Fibroblast of lung (primary cell): ENCODE measurements at places on chromosomes 7 and 10.

- DNase-seq: no peak
Measured at GRCh38 chr10:59588791-59589190, 120.9 kb downstream of the SLC16A9 start.

GRCh38 chr10:117684672-117685211, 142.2 kb downstream of the EMX2 start:
- DNase-seq: no peak

DNA sequence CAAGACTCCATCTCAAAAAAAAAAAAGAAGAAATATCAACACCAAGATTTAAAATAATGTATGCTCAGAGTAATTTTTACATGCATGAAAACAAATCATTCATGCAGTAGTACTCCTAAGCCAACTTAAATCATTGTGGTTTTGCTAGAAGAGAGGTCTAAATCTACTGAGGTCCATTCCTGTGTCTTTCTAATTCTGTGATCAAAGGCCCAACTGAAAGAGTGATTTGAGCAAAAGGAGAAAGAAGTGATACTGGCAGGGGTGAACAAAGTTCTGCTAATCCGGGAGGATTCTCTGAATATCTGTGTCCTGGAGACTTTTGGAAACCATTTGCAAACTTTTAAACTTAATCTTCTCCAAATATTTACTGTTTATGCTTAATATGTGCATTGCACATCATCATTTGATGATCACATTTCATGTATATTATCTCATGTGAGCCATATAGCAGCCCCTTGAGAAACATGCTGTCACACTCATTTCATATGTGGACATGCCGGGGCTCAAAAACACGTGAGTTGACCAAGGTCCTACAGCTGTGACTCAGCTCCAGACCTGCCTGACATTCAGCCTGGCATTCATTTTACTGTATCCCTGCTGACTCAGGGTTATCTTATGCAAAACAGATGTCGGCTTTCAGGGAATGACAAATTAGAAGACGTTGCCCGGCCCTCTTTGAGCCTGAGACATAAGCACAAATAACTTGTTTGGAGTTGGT, 76.4 kb downstream of the FAM107B start:
- peak; percentile 82 for DNase-seq

- DNase-seq: no peak
Measured at GRCh38 chr10:5533098-5533731, 8.5 kb downstream of the CALML3 start.

- DNase-seq: peak; percentile 33
Measured at GRCh38 chr7:155234950-155235789, 62.5 kb upstream of the INSIG1 start.

GRCh38 chr7:121202125-121202524, 126.7 kb upstream of the WNT16 start:
- no peak for DNase-seq

DNA sequence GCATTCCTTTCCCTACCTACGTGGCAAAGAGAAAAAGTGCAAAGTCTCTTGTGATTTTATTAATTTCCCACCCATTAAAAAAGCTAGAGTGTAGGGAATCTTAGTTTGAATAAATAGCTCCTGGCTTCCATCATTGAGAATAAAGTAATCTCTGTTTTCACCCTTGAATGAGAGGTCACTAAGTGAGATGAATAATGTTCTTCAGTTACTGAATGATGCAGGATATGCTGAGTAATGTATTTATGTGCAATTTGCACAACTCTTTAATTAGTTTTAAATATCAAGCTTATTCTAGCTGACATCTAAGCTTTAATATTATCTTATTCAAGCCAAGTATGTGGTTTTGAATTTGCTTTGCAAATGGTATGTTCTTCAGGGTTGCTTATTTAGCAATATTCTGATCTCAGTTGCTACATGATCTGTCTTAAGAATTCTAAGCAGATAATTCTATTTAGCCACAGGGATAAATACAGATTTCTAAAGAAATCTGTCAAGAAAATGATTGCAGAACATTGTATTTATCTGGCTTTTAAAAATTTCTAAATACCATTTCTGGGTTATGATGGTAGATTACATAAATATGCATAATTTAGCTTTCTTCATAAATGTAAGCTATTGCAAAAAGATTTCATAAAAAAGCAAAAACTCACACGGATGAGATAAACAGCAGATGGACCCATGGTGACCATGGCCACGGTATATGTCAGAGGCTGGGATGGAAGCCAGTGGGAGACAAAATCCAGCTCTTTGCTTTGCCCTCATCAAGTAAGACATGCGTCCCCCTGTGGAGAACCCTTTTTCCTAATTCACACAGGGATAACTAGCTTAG, 141.0 kb downstream of the MACC1 start:
- DNase-seq: peak; percentile 41

DNA sequence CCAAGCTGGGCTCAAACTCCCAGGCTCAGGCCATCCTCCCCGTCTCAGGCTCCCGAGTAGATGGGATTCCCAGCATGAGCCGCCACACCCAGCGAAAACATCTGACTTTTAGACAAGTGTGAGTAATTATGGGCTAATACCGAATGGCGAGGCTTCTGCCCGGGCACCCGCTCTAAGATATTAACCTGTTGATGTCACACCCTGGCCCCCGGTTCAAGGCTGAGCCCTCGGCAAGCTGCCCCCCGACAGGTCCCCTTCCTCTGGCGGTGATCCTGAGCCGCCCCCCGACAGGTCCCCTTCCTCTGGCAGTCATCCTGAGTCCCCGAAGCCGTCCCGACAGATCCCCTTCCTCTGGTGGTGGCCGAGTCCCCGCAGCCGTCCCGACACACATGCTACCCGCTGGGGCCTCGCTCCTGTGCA, 5.2 kb downstream of the PSMG3 start:
- no peak for DNase-seq

DNA sequence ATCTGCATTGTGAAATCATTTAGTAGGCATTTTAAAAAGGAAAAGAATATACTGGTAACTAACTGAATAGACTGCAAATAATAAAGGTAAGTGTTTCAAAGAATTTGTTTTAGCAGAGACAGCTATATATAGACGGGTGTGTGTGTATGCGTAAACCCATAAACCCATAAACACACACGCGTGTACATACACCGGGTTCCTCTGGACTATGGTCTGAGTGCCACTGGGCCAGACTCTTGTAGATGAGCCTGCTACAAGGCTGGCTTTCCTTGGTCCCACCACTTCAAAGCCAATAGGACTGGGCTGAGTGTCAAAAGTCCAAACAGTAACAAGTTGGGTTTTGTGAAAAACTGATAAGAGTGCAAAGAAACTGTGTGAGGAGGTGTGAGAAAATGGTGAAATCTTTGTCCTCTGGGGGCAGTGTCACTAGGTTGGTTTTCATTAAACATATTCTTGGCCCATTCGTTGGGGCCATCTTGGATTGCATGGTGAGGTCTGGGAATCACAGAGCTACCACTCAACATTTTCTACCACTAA, 39.8 kb downstream of the GNA12 start:
- no peak for DNase-seq

DNA sequence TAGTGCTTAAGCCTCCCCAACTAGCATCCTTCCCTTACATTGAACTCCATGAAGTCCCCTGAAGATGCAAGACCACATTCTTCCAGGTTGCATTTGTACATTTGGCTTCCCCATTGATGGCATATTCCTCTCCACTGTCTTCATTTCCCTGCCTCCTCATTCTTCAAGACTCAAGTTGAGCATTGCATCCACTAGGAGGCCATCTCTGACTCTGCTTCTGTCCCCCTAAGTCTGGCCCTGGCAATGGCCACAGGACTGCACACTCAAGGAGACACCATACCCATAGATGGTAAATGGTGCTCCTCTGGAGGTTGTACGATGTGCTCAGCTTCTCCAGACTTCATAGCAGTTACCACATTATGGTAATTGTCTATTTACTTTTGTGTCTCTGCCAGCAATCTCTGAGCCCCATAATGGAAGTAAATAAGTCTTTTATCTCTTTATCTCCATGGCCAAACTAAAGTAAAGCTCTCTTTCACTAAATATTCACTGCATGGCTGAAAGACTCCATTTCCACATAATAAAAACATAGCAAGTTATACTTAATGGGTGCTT, 112.6 kb downstream of the PTPRZ1 start:
- DNase-seq: no peak

DNA sequence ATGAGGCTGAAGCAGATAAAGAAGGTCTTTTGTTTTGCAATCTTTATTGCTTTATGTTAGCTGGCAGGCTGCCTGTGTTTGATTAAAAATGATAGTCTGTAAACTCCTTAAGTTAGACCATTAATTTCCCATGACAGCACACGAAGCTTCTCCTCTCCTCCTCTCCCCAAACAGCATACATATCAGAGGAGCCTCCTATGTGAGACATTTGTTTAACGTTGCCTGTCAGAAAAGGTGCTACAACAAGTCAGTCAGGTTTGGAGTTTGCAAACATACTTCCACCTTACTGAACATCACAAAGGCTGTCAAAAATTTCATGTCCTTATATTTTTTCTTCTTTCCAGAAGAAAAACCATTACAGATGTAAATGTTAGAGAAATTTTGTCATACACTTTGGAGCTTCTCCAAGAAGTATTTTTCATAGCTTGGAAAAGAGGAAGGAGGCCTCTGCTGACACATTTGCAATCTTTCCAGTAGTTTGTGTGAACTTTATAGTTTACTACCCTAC, 393.1 kb downstream of the EXOC4 start:
- peak; percentile 14 for DNase-seq

GRCh38 chr7:95011995-95012394, 104.6 kb downstream of the PPP1R9A start:
- DNase-seq: peak; percentile 83

DNA sequence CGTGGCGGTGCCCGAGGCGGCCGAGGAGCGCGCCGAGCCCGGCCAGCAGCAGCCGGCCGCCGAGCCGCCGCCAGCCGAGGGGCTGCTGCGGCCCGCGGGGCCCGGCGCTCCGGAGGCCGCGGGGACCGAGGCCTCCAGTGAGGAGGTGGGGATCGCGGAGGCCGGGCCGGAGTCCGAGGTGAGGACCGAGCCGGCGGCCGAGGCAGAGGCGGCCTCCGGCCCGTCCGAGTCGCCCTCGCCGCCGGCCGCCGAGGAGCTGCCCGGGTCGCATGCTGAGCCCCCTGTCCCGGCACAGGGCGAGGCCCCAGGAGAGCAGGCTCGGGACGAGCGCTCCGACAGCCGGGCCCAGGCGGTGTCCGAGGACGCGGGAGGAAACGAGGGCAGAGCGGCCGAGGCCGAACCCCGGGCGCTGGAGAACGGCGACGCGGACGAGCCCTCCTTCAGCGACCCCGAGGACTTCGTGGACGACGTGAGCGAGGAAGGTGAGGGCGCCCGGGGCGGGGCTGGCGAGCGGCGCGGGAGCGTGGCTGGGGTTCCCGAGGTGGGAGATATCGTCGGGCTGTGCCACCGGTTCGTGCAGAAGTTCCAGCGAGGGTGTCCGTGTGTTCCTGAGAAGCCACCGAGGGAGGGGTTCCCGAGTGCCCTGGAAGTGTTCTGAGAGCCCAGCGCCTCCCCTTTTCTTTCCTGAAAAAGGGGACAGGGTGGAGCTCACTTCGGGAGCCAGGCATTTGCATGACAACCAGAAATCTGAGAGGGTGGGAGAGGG, 495 bp downstream of the EIF3B start:
- no peak for DNase-seq

DNA sequence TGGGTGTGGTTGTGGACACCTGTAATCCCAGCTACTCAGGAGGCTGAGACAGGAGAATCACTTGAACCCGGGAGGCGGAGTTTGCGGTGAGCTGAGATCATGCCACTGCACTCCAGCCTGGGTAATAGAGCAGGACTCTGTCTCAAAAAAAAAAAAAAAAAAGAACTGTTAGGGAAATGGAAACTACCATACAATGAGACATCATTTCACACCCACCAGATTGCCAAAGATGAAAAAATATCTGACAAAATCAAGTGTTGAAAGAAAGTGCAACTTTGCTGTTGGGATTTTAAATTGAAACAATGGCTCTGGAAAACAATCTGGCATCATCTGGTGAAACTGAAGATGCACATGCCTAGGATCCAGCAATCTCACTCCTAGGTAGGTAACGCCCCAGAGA, 16.1 kb upstream of the MALSU1 start:
- DNase-seq: no peak

DNA sequence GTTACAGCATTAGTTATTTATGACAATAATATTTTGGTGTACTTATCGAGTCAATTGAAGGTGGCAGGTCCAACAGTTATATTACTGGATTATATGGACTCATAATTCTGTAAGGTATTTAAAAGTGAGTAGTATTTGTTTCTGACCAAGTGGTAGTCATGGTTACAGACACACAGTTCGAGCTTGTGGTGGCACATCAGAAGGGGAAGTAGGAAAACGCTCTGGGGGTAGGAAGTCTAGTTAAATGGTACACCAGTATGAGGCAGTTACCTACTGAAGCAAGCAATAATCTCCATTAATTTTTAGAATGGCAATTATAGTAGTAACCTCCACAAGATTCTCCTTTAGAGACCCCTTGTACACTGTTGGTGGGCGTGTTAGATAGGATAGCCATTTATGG, 541.2 kb downstream of the ETV1 start:
- DNase-seq: no peak

GRCh38 chr10:127243490-127244272, 47.3 kb upstream of the INSYN2A start:
- DNase-seq: peak; percentile 13

DNA sequence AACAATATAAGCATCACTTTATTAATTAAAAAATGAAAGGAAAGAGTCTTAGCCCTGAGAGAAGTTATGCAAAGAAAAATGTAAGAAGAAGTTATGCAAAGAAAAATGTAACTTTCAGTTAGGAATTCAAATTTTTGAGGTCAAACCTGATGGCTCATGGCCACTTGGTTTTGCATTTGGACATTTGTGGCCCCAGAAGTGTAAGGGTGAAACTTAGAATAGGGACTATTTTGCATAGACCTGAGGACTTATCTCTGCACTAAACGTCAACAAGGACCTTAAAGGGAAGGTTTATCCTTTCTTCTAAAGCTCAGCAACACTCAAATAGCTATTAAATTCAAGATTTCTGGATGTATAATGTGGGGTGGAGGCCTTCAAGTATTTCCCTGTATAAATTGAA, 724.5 kb upstream of the POT1 start:
- DNase-seq: no peak

DNA sequence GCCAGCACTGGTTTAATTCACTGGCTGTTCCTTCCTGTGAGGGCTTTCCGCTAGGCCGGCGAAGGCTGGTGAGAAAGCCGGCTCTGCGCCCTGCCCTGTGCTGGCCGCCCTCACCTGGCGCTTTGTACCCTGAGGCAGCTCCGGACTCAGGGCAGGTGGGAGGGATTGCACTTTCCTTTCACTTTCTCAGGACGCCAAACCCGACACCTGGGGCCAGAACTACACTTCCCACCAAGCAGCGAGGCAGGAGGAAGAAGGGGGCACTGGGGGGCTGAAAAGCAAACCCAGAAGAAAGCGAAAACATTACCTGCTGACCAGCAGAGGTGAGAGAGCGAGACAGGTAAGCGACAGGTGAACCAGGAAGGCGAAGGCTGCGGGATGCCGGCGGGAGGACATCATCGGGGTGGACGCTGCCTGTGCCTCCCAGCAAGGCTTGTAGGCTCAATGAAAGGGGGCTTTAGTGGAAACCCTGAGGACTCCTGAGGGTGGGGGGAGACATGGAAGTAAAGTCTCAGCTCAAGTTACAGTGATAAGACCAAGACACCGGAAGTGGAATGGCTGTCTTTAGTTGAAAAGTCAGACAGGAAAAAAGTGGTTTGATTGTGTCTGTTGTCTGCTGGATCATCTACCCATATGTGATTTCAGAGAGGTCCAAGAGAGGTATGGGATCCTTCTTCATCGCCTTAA, at the start of gene RAB19:
RAB19 (plus strand) TSS at position 181 of the 687 bp plus-strand sequence. CDS start 3,589 bp downstream, outside the sequence.
- no peak for DNase-seq
